ENCODE measurements at places on chromosomes 2 and 18. TPM values are rescaled to one million over a fixed set of nuclear protein-coding genes. Genes with fewer than 3 reads are reported as not detected.

CDK15 gene
- 4.7 TPM for total RNA-seq

ZNF385B gene
- total RNA-seq = under 0.01 TPM

CHN1 gene
- 227 TPM for total RNA-seq

TNFRSF11A gene
- 0.12 TPM for total RNA-seq

OXER1 gene
- total RNA-seq = 0.32 TPM

RNF181 gene
- 168 TPM for total RNA-seq

MARCHF4 gene
- total RNA-seq = 2.3 TPM

RTP5 gene
- total RNA-seq = not detected

OBSL1 gene
- 81.8 TPM for total RNA-seq

LIMS4 gene
- total RNA-seq = not detected

WDR54 gene
- 20.3 TPM for total RNA-seq

TTC21B gene
- total RNA-seq = 34.6 TPM

HDLBP gene
- total RNA-seq = 1,275 TPM

RGPD4 gene
- not detected for total RNA-seq

LOXHD1 gene
- not detected for total RNA-seq

TYMS gene
- 3.6 TPM for total RNA-seq

CIDEA gene
- total RNA-seq = not detected

RAD51AP2 gene
- total RNA-seq = not detected

Data from hair follicle dermal papilla cell (primary cell).